ENCODE measurements at places on chromosomes 3 and 15.

DNA sequence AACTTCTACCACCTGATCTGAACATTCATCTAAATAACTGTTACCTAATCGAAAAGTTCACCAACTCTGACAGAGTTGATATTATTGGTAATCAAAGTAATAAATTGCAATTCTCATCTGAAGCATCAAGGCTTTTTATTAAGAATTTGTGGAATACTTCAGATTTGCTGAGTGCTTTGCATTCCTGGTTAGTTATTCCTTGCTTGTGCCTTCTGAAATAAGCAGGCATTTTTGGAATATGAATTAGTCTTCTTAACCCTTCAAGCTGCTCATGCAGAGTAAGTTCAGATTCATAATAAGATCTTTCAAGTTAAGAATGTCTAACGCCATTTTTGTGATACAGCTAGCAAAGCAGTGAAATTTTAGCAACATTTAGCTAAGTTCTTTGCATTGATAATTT, 188.5 kb downstream of the ALCAM start:
- DNase-seq = no peak

DNA sequence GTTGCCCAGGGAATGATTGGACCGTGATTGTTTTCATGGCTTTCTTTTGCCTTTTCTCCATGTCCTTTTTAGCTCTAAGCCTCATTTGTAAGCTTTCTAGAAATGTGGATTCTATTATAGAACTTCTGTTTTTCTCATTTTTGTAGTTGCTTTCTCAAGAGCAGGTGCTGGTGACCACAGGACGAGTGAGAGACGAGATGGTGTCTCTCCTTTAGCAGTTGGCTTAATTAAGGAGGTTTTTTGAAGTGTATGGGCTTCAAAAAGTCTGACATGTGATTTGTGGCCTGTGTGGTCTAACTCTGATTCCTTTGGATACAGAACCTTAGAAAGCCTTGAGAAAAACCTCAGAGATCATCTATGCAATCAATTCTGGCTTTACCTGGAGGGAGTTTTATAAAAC, 292.8 kb downstream of the LPP start:
- no peak for DNase-seq

DNA sequence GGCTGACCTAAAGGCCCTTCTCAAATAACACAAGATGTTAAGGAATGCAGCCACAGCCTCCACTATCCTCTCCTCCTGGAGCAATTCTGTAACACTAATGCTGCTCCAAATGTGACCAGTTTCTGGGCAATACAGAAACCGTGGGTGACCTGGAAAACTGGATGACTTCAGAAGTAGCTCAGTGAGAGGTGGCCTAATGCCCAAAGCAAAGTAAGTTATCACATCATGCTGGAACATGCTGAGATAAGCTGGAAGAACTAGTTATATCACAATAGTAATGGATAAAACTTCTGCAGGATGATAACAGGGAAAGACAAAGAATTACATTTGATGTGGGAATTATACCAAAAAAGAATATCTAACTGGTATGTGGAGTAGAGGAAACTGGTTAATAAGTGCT, 72.0 kb downstream of the DHX30 start:
- no peak for DNase-seq

- DNase-seq = no peak
These were observed 23.9 kb downstream of the CHDH start for GRCh38 chr3:53822331-53822741.

DNA sequence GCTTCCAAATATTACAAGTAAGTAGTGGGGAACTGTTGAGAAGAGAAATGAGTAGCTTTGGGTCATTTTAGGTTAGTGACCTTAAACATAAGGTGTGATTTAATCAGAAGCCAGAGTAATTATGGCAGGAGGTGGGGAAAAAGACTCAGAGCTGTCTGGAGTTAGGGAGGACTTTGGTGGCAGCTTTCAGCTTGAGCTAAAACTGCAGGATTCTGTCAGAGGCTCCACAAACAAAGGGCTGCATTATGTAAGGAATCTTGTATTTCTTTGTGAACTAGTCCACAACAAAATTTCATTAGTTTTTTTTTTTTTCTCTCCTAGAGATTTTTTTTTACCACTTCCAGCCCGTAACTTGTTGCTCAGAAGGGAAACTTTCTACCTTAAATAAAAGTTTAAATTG, 345.3 kb downstream of the TIGIT start:
- no peak for DNase-seq

- DNase-seq = no peak
These were observed 336.0 kb upstream of the ONECUT1 start for GRCh38 chr15:53126144-53126543.

DNA sequence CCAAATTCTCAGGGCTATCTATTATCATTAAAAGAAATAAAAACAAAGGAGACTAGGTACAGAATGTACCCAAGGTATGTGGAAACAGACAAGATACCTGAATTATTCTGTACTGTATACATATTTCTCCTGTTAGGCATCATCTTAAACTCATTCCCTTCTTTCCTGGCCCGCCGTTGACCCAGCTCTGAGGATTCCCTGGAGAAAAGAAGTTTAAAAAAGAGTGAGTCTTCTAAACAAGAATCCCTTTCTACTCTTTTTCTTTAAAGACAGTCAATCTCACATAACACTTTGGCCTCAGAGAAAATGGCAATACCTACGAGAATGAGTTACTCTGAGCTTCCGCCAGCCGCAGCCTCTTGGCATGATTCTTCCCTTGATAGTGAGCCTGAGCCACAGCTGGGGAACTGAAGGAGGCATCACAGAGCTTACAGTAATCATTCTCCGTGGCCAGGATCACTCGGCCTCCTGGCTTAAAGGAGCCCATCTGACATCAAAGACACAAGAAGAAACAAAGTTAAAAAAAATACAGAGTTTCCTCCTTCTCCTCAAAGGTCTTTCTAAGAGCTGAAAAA, 44.2 kb downstream of the ZMAT3 start:
- no peak for DNase-seq

DNA sequence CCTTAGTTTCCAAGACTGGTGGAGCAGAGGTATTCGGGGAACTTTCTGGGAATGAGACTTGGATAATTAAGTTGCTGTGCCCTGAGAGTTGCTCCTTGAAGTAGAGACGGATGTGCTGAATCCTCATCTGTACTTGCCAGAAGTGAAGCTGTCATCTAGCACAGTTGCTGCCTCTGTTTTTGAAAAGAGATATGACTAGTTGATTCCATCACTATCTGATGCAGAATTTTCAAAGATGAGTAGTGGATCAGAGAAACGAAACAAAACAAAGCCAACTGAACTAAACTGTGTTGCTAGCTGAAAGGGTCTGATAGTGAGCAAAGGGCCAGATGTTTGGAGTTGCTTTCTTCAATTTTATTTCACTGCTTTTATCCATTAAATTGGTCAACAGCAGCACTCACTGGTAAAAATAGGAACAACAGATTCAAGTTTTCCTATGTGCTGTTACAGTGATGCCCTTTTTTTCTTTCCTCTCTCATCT, 52.7 kb downstream of the MITF start:
- no peak for DNase-seq

- no peak for DNase-seq
These were observed 152.6 kb downstream of the SCAPER start for GRCh38 chr15:76752549-76752948.

- no peak for DNase-seq
These were observed 17.4 kb upstream of the KCNMB2 start for GRCh38 chr3:178518660-178519396.

- DNase-seq = no peak
These were observed 36.0 kb downstream of the TIGIT start for GRCh38 chr3:114329823-114330222.

Measured in activated T-cell treated with anti-CD3 and anti-CD28 coated beads for 1 hour (primary cell).